ENCODE measurements at places on chromosomes 16 and 17. TPM values are rescaled to one million over a fixed set of nuclear protein-coding genes. Genes with fewer than 3 reads are reported as not detected.

DNA sequence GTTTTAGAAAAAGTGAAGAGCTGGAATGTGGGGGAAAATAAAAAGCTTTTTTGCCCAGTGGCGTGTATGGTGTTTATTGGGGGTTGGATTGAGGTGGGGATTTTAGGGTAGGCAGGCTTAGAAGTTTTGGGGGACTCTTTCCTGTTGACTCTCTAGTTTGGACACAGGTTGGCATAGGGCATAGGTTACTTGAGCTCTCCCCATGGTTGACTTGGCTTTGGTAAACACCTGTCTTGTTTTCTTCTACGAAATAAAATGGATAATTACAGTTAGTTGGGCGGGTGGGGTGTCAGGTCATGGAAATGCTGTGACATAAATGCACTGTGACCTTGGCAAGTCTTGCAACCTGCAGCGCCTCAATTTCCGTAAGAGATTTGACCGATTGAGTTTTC is 680 bp upstream of the TAOK2 start:
- no peak for DNase-seq

GRCh38 chr17:8728971-8729370 is 15.7 kb downstream of the CCDC42 start:
- no peak for DNase-seq

DNA sequence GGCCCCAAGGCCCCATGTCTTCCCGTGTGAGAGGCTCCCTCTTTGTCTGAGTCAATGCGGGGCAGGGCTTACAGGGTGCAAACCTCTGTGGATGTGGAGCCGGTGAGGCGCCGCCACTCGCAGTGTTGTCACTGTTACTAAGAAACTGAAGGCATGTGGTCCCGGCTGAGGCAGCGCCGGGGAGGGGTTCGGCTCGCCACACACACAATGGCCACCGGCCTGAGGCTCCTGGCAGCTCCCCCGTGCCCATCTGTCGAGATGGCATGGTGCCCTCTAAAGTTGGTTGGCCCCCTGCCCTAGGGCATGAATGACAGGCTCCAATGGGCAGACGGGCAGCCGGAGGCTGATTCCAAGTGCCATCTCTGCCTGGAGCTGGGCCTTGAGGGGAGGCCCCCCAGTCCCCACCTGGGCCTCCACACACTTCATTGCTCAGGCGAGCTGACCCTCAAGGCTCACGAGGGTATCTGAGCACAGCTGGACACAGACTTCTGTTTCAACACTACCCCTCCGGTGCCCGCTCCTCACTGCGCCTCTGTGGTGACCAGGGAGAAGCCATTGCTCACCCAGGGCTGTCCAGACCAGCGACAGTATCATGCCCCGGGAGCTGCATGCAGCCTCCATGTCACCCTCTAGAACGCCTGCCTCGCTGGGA is 137.2 kb downstream of the C16orf78 start:
- DNase-seq = no peak

- no peak for DNase-seq
Measured at GRCh38 chr16:14347706-14348105, 276.6 kb downstream of the MRTFB start.

DNA sequence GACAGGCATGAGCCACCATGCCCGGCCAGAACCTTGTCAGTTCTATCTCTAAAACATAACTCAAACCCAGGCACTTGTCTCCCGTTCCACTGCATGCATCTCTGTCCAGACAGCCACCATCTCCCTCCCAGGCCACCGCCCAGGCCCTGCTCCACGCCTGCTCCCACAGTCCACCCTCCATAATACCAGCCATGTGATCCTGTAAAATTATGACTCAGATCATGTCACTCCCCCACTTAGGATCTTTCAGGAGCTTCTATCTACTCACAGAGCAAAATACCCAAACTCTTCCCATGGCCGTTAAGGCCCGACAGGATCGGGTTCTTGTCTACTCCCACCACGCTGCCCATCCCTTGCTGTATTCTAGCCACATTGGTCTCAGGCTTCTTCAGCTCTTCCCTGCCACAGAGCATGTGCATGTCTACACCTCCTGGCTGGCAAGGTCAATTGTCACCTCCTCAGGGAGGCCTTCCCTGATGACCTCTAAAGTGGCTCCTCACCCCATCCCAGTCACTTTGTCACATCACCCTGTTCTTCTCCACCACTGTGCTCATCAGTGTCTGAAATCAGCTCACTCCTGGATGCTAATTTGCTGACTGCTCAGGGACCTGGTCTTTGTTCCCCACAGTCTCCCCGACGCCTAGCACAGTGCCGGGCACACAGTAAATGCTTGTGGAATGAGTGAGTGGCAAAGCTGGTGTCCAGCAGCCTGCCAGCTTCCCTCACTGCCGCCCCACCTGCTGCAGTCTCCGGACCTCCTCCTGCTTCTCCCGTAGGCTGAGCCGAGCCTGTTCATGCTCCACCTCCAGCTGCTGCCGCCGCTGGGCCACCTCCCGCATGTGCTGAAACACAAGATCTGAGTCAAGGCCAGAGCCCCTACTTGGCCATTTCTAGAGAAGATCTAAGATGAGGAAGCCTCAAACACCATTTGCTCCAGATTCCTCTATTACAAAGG is 6.7 kb downstream of the TSPOAP1 start:
- no peak for DNase-seq

DNA sequence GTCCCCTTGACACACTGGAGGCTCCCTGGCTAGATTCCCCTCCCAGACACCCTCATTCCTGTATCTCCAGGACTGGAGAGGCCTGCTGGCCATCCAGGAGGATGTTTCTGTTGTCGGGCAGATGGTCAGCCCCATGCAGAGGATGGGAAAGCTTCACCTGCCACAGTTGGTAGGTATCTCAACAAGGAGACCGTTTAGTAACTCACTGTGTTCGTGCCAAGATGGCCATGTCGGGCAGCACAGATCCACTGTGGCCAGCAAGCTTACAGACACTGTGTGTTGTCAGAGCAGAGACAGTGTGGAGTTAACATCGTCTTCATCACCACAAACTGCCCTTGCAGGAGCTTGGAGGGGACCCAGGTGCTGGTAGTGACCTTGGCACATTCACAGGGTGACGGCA is 390.9 kb downstream of the SEC14L1 start:
- DNase-seq = no peak

DNA sequence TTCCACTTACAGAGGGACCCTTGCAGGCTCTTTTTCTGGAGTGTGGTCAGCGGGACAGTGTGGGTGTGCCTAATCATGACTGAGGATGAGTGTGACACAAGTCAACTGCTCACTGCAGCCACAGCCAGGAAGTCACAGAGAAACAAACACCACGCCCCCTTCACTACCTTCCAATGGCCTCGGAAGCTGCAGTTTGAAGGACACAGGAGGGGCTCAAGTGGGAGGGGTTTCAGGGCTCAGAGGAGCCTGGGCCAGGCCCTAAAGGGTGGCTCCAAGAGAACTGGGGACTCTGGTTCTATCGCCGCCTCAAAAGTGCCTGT is 116.2 kb upstream of the SDK2 start:
- no peak for DNase-seq

Gene SPNS3
- total RNA-seq = not detected

DNA sequence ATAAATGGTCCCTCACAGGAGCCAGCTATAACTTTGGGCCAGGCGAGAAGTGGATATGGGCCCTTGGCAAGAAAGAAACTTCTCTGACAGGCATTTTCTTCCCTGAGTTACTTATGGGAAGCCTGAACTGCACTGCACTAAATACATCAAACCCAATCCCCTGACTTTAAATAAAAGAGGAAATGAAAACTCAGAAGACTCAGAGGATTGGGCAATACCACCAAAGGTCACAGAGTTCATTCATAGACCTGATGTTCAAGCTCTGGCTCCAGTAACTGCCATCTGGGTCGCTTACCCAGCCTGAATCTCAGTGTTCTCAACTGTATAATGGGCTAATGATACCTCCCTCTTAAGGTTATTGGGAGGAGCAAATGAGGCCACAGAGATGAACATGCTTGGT is 815 bp downstream of the KRT35 start:
- no peak for DNase-seq

DNA sequence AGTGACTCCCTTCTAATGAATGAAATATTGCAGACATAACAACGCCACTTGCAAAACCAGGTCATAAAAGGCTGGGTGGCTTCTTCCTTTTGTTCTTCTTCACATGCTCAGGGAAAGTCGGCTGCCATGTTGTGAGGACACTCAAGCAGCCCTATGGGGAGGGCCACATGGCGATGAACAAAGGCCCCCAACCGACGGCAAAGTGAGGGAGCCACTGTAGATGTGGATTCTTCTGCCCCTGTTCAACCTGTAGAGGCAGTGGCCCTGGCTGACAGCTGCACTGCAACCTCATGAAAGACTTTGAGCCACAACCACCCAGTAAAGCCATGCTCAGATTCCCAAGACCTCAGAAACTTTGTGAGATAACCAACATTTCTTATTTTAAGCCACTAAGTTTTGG is 203.5 kb upstream of the TNRC6C start:
- no peak for DNase-seq

GRCh38 chr16:60077861-60078260 is 1343.7 kb upstream of the GOT2 start:
- DNase-seq = no peak

DNA sequence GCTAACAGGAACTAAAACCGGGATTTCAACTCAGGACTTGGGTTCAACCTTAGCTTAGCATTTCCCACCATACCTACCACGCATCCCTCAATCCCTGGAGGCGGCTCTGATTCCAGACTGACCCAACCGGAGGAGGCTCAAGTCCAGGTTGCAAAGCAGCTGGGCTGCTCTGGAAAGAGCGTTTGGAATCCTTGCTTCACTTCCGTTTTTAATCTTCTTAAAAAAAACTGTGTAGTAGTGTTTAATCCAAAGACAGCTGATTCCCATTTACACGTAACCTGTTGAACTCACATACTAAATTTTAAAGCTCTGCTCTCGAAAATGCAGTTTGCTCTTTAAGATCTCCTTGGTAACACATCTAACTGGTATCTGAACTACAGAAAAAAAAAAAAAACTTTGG is 50.0 kb downstream of the NXN start:
- no peak for DNase-seq
